ENCODE measurements at places on chromosomes 2 and 18.

- no peak for DNase-seq
These were observed 9.9 kb downstream of the DNMT3A start for GRCh38 chr2:25331686-25332365.

DNA sequence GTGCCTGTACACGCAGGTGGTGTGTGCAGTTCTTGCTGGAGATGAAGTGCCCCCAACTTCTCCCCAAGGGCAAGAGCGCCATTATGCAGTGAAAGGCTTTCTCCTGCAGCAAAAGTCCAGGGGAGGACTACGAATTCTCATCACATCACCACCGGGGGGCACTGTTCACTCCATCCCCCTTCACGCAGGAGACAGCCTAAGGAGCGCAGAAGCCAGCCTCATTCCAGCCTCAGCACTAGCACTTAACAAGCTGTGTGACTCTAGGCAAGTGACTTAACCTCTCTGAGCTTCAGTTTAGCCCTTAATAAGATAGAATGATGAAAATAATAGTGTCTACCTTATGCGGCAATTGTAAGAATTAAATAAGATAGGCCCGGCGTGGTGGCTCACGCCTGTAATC is 32.3 kb downstream of the DNMT3A start:
- peak; percentile 37 for DNase-seq

DNA sequence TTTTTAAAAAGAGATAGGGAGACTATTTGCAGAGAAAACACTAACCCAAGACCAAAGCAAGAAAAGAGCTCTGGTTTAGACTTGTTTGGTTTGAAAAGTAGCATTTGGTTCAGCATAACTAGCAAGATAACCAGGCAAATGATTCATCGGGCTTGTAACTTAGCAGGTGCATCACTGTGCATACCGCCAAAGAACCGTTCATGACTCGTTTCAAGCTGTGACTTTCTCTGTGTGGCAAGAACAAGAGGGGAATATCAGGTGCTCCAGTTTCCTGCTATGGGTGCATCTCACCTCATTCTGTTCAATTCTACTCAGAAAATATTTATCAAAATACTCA is 244.9 kb downstream of the ETAA1 start:
- no peak for DNase-seq

GRCh38 chr2:69975136-69975852 is 13.9 kb upstream of the ASPRV1 start:
- DNase-seq, result no peak

- DNase-seq, result no peak
These were observed 79.7 kb downstream of the COLEC12 start for GRCh38 chr18:420661-421246.

DNA sequence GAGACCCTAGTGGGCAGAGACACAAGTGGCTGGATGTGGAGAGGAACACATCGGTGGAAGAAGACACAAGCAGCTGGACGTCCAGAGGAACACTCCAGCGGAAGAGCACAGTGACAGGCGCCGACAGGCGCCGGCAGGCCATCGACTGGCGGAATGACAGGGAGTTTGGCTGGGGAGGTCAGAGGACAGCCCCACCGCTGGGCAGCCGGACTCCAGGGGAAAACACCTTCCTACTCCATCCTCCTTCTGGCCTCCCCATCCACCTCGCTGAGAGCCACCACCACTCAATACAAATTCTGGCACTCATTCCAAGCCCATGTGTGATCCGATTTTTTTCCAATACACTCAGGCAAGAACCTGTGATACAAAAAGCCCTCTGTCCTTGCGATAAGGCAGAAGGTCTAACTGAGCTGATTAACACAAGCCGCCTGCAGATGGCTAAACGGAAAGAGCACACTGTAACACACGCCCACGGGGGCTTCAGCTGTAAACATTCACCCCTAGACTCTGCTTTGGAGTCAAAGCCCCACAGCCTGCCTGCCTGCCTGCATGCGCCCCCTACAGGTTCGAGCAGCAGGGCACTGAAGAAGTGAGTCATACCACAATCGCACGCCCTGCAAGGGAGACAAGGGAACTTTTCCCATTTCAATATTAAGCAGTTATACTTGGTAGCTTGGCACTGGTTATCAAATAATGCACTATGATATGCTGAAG is 50.2 kb upstream of the LRP1B start:
- DNase-seq, result no peak

DNA sequence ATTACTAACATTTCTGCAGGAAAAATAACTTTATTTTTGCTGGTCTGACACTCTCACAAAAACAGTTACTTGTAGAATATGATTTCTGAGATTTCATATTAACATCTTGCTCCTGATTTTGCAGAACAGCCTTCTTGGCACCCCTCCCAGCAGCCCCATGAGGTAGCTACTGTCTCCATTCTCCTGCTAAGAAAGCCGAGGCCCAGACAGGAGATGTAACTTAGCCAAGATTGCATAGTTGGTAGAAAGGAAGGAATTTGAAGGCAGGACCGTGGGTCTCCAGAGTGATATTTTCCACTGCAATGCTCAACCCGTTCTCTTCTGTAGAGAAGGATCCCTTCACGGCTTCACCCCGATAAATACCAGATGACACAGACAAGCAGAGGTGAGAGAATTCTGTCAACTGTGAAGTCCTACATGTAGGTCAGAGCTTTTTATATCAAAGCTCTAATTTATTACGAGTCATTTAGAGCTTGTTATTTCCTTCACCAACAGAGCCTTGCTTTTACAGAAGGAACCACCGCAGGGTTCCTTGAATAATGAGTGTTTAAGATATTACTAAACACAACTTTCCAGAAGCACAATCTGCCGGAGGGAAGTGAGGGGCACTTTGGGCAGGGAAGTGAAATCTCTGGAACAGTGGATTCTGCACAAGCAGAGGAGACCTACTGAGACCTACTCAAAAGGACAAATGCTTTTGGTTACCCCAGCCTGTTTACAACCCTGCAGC is 48.0 kb upstream of the MYCN start:
- DNase-seq, result no peak

DNA sequence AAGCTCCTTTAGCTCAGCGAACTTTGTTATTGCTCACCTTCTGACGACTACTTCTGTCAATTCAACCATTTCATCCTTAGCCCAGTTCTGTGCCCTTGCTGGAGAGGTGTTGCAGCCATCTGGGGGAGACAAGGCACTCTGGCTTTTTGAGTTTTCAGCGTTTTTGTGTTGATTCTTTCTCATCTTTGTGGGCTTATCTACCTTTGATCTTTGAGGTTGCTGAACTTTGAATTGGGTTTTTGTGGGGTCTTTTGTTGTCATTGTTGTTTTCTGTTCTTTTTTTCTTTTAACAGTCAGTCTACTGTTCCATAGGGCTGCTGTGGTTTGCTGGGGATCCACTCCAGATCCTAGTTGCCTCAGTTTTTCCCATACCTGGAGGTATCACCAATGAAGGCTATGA is 57.3 kb downstream of the GTF3C3 start:
- no peak for DNase-seq

DNA sequence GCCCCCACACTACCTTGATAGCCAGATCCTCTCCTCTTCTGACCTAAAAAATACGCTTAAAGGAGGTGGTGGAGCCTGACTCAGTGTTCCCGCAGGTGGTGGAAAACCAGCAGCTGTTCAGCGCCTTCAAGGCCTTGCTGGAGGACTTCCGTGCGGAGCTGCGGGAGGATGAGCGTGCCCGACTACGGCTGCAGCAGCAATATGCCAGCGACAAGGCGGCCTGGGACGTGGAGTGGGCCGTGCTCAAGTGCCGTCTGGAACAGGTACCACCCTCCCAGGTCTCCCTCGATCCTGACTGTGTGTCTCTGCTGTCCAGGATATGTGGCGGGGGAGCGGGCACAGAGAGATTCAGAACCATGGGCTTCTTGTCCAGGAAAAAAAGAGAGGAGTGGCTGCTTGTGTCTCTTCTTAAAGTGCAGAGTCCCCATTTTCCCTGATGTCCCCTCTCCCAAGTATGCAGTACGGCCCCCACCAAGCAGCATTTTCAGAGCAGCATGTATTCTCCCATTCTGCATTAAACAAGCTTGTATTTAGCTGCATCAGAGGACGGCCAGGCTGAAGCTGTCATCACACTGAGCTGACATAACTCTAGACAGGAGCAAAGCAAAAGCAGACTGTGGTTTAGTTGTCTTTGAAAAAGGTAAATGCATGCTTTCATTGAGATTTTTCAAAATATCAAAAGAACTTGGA is 101.6 kb downstream of the MTCL1 start:
- no peak for DNase-seq

GRCh38 chr18:76412010-76412817 is 82.8 kb downstream of the ZNF516 start:
- DNase-seq, result no peak

GRCh38 chr2:26726228-26726627 is 33.7 kb downstream of the KCNK3 start:
- DNase-seq, result no peak

GRCh38 chr2:106853631-106854030 is 32.3 kb downstream of the ST6GAL2 start:
- no peak for DNase-seq

DNA sequence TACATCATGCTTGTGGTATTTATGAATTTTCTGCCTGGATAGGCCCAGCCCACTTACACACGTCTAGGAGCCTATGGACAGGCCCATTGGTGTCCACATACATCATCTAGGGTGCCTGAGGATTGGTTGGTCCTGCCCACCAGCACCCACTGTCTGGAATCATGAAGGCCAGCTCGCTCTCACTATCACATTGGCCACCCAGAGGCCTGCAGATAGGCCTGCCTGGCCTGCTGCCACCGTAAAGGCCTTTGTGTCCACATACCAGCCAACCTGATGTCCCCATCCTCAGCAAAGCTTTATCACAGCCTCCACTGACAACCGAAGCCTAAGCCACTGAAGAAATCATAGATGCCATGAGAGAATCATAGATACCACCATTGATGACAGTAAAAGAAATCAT is 40.2 kb downstream of the METTL21A start:
- DNase-seq, result no peak

- no peak for DNase-seq
These were observed 171.3 kb downstream of the TWIST2 start for GRCh38 chr2:239019183-239019581.

GRCh38 chr18:44680273-44681075 is at the start of gene SETBP1:
SETBP1 (plus strand) TSS chr18:44680888; CDS start chr18:44701347, 20,459 bp downstream.
- peak; percentile 68 for DNase-seq

DNA sequence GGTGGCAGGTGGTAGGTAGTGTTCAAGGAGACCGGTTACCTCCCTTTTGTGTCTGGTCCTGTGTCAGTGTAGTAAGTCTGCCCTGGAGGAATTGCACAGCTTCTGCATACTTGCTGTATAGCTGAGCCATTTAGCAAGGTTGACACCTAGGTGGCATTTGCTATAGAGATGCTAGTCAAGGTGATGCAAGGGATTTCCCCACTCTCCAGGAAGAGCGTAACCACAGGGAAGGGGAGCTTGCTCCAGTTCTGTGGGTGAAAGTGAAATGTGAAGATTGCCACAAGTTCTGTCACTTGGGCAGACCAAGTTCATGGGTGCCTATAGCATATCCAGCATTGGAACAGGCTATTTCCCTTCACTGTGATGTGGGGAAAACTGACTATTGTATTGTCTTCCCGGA is 28.1 kb downstream of the NAT8 start:
- DNase-seq, result no peak
